ENCODE measurements at places on chromosomes 1 and 21.

- DNase-seq = no peak
Measured at GRCh38 chr1:160744852-160745520, 5.9 kb downstream of the SLAMF7 start.

DNA sequence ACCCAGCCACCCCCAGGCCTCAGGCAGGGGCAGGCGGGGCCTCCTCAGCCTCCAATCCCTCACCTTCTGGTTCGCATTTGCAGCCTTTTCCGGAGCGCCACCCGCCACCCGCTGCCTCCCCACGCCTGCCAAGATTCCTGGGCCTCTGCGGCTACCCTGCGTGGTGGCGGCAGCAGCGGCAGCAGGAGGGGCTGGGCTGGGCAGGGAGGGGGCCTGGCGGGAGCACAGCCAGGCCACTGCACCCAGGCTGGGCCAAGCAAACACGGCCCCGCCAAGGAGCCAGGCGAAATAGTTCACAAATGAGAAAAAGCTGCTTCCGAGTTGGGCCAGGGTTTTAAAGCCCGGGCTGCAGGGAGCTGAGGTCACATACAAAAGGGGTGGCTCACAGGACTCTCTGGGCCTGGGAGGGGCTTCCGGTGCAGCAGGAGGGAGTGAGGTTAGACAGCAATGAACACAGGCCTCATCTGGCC is 9.8 kb downstream of the COL8A2 start:
- DNase-seq = no peak

DNA sequence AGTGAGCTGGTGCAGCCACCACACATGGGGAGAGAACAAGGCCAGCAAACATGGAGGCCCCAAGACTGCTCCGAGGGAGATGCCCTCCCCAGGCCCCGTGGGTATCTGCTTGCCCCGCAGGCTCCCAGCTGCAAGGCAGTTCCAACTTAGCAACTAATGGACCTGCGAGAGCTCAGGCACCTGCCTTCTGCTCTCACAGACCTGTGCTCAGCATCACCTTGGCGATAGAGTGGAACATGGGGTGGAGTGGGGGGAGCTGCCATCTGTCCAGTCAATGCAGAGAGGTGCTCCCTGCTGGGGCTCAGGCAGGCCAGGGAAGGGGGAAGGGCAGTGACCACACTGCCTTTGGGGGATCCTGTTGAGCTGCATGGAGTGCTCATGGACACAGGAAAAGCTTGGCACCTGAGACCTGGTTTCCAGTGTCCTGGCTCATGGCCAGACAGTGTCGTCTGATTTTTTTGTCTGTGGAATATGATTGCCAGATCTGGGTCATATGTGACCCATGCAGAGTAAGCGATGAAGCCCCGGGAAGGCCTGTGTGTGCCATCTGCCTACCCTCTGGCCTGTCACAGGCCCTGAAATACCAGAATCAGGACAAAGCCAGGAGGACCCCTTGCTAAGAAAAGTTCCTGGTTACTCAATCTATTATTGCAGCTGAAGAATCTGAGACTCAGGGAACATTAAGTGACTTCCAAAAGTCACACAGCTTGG is 39.9 kb upstream of the TENT5C start:
- DNase-seq = no peak

GRCh38 chr1:163927493-163927892 is 605.7 kb downstream of the NUF2 start:
- DNase-seq = no peak

GRCh38 chr1:225378880-225379279 is 49.0 kb downstream of the LBR start:
- DNase-seq = no peak

DNA sequence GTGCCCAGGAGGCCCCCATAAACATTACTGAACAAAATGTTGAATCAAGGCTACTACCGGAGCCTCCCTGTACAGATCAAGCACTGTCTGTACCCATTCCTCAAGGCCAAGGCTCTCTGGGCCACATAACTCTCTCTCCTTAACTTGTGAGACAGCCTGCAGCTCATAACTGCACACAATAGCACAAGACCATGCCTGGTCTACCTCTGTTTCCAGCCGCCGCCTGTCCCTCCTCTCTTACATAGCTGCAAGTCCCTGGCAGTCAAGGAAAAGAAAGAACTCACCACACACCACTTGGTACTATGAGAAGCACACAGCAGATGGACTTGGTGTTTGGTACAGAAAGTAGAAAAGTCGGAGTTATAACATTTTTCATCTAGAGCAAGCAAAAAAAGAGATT is 91.1 kb downstream of the SSBP3 start:
- DNase-seq = no peak

- no peak for DNase-seq
Measured at GRCh38 chr1:215226757-215227156, 144.2 kb downstream of the KCNK2 start.

GRCh38 chr1:110309767-110310166 is 29.4 kb upstream of the RBM15 start:
- no peak for DNase-seq

DNA sequence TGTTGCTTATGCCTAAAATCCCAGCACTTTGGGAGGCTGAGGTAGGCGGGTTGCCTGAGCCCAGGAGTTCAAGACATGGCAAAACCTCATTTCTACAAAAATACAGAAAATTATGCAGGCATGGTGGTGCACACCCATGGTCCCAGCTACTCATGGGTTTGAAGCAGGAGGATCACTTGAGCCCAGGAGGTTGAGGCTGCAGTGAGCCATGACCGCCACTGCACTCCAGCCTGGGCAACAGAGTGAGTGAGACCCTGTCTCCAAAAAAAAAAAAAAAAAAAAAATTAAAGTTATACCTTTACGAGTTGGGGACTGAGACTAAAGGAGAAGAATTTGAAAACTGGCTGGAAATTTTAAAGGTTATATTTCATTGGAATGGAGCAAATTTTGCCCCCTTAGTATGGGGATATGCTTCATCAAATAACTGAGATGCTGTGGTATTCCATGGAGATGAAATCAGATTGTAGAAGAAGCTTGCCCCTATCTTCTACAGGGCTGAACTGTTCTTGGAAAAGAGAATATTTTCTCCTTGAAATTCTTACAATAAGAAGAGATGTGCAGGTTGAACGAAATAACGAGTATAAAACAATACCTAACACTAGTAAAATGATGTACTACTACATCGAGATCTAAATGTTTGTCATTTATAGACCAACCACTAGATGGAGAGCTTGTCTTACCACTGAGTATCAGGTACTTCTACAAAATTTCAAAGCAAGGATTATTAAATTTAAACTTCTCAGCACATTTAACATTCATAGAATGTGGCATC is 34.9 kb upstream of the SCYL3 start:
- DNase-seq = no peak

- DNase-seq = no peak
Measured at GRCh38 chr1:24118410-24119242, 6.7 kb upstream of the MYOM3 start.

- no peak for DNase-seq
Measured at GRCh38 chr21:45091550-45092322, 17.4 kb downstream of the ADARB1 start.

DNA sequence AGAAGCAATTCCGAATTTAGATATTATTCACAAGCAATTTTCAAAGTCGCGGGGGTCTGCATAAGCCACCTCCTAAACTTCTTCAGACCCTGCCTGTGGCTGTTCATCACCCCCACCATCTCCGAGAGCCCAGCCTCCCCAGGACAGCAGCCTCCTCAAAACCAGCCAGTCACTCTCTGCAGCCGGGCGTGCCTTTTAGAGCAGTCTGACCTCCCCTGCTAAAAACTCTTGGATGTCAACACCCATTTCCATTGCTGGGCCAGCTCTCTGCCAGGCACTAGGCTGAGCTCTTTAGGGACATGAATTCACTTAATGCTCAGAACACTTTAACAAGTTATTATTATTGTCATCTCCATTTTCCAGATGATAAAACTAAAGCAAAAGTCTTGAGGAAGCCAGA is 11.7 kb downstream of the ADPRS start:
- DNase-seq = no peak

DNA sequence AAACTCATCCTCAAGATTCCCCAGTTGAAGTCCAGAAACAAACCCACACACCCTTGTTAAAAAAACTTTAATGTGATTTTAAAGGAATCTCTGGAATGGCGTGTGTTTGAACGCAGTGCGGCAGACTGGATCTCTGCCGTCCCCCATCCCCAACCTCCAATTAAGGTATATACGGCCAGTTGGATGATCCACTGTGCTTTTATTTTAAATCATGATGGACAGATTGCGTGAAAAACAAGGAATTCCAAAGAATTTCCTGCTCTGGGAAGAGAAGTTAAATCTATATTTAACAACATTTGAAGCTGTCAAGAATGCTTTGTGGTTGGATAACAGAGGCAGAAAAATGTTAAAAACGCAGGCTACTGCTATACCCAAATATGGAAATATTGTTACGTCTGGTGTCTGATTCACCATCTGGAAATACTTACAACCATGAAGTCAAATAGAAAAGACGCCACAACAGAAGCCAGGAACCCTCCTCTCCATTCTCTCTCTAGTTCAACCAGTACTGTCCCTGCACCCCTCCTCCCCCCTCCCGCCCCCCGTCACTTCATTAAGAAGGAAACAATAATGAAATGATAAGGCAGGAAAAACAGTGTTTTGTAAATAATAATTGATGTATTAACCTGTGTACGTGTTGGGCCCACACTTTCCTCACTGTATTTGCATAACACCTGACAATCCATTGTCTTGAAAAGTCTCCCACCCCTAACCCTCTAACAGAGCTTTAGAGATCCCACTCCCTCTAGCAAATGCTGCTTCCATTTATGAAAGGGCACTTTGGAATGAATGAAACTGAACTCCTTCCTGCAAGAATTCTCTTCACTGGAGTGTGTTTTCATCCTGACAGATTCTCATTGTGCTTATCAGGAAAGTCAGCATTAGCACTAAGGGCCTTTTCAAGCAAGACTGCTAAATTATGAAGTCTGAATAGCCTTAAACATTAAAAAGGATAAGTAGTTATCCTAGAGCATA is 2.0 kb upstream of the CCN1 start:
- no peak for DNase-seq

GRCh38 chr1:67825591-67825990 is 7.7 kb downstream of the GNG12 start:
- no peak for DNase-seq

- DNase-seq = peak; percentile 21
Measured at GRCh38 chr1:155079210-155079486, 511 bp downstream of the EFNA3 start.

DNA sequence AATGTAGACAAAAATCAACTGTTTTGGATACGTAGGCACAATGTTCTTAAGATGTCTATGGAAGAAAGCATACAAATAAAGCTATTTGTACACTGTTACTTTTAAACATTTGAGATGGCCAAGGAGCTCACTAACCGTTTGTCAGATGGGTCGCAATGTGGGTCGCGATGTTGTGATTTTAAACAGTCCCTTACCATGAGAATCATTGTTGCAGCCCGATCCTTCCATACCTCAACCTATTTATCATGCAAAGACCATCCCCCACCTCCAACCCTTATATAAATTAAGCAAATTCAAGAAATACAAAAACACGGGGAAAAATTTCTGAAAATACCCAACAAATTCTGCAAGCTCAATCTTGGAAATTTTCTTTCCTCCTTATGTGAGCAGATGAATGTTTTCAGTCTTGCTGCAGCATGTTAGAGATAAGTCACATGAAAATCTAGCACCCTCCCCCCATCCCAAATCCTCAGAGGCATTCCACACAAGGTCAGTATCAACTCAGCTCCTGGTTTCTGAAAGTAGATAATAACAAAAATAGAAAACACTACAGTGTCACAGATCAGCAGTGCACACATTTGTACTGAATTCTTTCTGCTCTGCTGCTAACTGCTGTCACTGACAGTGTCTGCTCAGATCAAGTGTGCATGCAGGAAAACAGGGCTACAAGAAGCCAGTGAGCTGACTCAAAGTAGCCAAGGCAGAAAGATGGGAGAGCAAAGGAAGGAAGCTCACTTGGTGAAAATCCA is 92.9 kb upstream of the TTC39A start:
- no peak for DNase-seq

- no peak for DNase-seq
Measured at GRCh38 chr1:7810395-7810794, 26.3 kb downstream of the PER3 start.

- no peak for DNase-seq
Measured at GRCh38 chr1:47865881-47866535, 131.2 kb downstream of the TRABD2B start.

GRCh38 chr1:147292631-147293251 is 50.3 kb downstream of the CHD1L start:
- DNase-seq = no peak

- DNase-seq = no peak
Measured at GRCh38 chr1:59973719-59974118, 47.1 kb upstream of the CYP2J2 start.

DNA sequence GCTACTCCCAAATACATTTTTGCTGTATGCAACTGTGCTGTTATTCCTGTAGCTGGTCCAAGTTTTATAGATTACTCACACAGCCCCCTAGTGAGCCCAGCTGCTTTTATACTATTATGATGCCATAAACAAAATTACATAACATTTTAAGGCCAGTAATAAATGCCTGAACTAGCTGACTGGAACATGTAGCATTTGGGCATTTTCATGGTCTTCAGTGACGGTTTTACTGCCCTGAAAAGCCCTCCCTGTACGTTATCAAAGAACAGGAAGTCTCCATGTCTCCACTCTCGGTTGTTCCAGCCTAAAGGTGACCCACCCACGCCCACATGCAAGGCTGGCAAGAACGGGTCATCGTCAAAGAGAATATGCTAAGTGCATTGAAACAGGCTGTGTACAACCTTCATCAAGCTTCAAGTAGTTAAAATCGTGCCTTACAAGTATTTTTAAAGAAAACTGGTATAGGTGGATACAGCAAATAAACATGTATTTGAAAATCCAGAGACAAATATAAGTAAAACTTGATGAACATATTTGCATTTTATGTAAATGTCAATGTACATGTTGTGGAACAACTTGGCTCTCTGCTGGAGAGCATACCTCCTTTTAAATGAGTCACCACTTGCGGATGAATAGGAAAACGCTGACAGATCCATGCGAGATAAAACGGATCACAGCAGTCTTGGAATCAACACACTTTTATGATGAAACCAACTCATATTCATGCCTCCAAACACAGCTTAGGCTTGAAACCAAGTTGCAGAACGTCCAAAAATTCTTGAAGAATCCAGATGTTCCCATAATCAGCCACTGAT is 520.5 kb downstream of the SMYD3 start:
- DNase-seq = no peak

Data from T47D (cell line).